ENCODE measurements at places on chromosomes 7 and 10.
A peak's percentile ranks its signal among the peaks of the same experiment; 100 is the strongest.

- no peak for DNase-seq
Observed at GRCh38 chr10:1026578-1026977, 919 bp upstream of the IDI2 start.

- DNase-seq: no peak
Observed at GRCh38 chr7:71665716-71666115, 533.8 kb downstream of the GALNT17 start.

DNA sequence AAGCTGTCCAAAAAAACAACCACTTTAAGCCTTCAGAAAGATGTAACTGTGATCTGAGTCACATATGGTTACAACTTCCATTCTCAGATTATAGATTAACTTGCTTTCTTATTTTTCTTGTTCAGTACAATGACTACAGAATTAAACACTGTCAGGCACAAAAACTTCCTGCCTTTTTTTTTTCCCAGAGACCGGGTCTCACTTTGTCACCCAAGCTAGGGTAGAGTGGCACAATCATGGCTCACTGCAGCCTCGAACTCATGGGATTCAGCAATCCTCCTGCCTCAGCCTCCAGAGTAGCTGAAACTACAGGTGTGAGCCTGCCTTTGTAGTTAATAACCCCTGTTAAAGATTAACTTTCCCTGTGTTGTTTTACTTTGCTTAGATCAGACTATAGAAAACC is 163.2 kb downstream of the AVL9 start:
- no peak for DNase-seq

DNA sequence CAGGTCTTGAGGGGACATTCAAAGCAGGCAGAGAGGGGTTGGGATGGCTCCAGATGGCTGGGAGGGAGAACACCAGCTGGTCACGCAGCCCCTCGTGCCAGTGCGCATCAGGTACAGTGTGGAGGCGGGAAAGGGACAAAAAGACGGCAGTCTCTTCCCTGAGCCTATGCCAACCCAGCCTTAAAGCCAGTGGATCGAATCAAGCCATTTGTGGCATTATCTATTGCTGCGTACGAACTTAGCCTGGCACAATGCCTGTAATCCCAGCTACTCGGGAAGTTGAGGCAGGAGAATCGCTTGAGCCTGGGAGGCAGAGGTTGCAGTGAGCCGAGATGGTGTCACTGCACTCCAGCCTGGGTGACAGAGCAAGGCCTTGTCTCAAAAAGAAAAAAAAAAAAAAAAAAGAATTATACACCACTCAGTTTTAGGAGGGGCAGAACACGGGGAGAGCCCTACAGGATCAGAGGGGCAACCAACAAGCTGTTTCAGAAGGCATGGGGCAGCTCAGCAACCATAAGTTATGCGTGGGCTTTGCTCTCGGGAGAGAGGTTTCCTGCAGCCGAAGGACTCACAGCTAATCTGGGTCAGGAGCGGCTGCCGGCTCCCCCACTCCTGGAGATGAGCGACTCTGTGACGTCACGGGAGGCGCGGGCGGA is 356 bp upstream of the NDUFB2 start:
- DNase-seq: peak; percentile 86

DNA sequence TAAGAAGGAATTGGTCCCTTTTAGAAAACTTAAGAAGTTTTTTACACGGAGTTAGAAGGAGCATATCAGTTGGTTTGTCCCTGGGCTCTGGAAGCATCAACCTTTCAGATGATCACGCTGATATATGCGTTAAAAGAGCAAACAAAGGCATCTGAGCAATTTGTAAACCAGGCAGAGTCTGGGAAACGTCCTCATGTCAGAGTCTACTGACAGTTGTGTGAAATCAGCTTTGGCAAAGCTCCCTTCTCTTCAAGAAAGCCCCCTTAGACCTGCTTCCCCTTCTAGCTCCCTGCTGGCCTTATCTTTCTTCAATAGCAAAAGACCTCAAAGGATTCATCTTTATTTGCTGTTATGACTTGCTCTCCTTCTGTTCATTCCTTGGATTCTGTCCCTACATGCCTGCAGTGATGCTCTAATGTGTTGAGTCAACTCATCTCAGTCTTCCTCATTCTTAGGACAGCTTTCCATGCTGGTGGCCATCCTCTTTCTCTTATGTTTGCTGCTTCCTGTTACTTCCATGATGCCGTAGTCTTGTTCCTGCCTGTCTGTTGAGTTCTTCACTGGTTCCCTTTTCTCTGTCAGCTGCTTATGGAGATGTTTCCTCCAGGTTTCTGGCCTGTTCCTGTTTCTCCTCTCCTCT is 106.5 kb upstream of the BMPER start:
- no peak for DNase-seq

GRCh38 chr7:23474829-23475575 is 4.7 kb upstream of the IGF2BP3 start:
- DNase-seq: no peak

DNA sequence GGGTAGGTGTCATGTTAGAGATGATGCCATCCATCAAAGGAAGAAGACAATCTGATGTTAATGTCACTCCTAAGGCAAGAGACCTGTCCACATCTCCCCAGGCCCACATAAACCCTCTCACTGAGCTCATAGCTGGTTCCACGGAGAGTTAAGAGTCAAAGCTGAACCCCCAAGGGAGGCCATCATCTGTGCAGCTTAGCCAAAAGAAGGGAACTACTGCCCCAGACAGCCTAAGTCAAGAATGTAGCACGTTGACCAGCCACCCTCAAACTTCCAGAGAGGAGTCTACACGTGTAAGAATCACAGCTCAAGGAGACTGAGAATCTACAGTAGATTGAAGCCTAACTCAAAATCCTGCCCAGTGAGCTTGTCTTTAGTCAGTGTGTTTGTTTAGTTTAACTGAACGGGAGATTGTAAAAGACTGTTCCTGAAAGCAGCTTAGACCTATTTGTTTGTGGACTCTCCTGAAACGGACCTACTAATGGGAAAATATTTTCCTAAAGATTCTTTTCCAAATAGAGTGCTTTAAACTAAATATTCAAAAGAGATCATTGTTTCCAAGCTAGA is 192.7 kb upstream of the NFE2L3 start:
- no peak for DNase-seq

- no peak for DNase-seq
Observed at GRCh38 chr10:682931-683447, 6.5 kb downstream of the DIP2C start.
